ENCODE measurements at places on chromosomes 4 and X.

DNA sequence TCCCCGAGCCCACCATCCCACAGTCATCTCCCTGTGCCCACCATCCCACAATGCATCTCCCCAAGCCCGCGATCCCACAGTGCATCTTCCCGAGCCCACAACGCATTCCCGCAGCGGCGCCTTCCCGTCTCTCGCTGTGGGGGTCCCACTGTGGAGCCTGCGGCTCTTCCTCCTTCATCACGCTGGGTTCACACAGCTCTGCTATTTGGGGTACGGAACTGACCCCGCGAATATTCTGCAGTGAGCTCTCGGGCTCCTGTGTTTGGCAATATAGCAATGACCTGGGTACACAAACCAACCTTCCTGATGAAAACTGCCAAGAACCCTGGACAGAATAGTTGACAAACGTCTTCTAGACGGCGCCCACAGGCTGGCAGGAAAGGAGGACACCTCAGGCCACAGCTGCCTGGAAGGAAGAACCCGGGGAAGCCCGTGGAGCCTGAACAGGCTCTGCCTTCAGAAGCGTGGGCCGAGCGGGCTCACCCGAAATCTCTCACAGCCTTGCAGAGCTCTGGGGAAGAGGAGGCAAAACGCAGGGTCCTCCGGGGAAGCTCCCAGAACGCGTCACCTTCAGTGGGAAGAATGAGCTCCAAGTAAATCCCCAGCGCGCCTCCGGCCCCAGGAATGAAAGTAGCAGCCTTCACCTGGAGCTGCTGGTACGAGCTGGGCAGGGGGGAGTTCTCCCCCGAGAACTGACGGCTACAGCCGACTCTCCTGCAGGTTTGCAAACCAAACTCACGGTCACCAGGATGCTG lies 22.9 kb downstream of the PPP2R3B start:
- DNase-seq = no peak

GRCh38 chr4:25502115-25502514 lies 125.1 kb downstream of the ANAPC4 start:
- no peak for DNase-seq

DNA sequence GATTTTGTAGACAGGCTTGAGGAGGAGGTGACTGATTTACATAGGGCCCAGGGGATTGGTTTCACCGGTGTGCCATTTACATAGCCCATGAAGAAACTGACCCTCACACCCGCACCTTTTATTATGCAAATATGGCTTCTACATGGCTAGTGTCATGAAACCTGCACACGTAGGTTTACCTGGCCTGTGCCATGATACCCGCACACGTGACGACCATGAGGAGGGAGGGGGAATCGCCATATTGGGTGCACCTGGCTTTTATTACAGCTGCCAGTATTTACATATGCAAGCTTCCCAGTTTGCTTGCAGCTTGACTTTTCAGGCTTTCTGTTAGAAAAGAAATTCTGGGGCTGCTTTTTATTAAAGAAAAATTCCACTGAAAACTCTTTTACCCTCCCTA lies 359.7 kb downstream of the ADAM29 start:
- DNase-seq = no peak

- DNase-seq = no peak
Measured at GRCh38 chr4:156497486-156497885, 474.1 kb downstream of the PDGFC start.

DNA sequence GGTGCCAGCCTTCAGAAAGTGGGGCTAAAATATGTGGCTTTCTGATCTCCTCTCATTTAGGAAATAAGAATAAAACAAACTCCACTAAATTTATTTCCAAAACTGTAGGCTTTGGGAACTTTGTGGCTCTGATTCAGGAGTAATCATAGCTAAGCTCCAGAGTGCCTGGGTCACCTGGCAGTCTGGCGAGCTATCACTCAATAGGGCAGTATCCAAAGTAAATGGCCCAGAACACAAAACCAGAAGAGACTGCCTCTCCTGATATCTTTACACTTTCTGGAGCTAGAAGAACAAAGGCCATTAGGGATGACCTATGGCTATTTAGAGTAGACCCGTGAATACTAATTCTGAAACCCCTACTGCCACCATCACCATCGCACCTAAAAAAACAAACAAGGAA lies 17.0 kb upstream of the PPARGC1A start:
- no peak for DNase-seq

- DNase-seq = no peak
Measured at GRCh38 chr4:115973768-115974167, 860.3 kb upstream of the NDST4 start.

DNA sequence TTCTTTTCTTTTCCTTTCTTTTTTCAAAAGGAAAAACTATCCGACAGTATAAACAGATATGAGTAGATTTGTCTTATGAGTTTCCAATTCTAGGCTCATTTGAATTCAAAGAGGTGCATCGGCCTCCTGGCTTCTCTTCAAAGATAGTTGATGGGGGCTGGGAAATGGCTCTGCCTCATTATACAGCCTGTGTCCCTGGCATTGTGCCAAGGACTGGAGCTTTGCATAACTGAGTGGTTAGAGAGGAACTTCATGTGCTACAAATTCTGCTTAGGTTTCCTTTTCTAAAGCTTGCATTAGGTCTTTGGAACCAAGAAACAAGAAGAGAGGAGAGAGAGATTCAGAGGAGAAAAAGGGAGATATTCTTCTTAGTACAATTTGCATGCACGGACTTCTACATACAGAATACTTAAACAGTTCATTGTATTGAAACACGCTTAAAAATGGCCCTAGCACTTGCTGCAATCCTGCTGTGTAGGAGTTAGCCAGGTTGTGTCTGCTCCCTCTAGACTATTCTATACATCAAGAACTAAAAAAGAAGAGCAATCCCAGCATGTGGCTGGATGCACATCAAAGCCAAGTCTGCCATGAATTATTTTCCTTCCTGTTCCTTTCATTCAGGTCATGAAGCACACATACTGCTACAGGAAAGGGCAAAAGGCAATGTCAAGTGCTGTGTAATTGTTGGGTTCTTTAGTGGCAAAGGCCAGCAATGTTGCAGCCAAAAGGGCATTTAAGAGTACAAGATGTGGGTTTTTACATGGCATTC lies 70.9 kb downstream of the INTS12 start:
- no peak for DNase-seq

- DNase-seq = no peak
Measured at GRCh38 chr4:1043651-1044468, 32.4 kb downstream of the FGFRL1 start.

DNA sequence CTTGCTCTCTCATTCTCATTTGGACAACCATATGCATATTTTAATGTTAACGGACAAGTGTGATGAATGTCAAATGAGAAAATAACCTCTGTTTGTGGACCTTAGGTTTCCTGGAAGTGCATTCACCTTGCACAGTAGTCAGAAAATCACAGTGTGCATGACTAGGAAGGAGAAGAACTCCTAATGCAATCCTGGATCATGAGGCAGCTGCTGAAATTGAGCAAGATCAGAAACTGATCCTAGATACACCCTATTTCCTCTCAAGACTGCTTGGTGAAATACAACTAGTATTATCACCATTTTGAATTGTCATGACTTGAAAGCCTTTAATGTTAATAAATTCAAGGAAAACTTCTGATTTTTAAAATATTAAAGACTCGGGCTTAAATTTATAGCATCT lies 1148.9 kb downstream of the STIM2 start:
- DNase-seq = no peak

GRCh38 chr4:143700046-143700415 lies 444 bp downstream of the FREM3 start:
- no peak for DNase-seq

GRCh38 chrX:8242431-8243020 lies 71.5 kb upstream of the VCX2 start:
- DNase-seq = no peak

DNA sequence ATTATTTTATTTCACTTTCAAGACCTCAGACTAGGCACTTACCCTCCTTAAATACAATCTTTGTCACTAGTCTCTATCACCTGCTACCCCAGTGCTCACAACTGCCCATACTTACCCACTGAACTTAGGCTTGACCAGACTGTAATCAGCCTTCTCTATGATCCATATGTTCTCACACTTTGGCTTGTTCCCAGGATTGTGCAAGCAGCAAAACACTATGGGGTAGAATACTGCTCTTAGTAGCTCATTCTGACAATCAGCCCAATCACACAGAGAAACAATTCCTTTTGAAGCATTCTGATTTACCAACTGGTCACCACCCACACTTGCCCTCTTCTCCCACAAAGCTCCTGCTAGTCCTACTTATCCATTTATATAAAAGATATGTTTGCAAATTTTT lies 878.3 kb downstream of the FSTL5 start:
- no peak for DNase-seq

DNA sequence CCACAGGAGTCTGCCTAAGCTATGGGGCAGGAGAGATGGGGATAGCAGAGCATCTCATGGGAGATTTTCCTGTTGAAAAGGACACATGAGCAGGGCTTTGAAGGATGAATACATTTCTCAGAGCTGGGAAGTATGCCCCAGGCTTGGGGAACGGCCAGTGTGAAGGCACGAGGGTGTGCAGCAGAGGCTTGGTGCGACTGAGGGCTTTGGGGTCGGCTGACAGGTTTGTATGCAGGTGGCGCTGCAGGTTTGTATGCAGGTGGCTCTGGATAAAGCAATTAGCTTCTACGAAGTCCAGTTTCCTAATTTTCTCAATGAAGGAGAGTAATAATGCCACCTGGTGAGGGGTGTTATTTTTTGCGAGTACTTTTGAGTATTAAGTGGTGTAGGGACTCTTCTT lies 6.8 kb upstream of the KIAA0232 start:
- no peak for DNase-seq

DNA sequence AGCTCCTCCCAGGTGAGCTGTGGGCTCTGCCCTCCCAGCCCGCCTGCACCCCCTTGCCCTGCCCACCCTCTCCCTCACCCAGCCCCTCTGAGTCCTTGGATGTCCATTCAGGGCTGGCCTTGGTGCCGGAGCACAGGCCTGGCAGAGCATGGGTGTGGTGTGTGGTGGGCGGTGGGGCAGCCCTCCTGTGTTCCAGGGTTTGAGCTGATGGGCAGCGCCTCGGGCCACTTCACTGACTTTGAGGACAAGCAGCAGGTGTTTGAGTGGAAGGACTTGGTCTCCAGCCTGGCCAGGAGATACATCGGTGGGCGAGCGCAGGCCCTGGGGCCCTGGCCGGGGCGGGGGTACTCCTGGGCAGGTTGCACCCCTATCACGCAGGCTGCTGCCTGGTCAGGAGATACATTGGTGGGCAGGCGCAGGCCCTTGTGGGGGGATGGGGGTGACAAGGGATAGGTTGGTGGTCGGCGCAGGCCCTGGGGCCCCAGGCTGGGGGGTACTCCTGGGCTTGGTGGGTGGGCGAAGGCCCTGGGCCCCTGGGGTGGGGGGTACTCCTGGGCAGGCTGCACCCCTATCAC lies 7.6 kb upstream of the SLC26A1 start:
- DNase-seq = no peak

- no peak for DNase-seq
Measured at GRCh38 chr4:10118048-10119004, 1.7 kb upstream of the WDR1 start.

- no peak for DNase-seq
Measured at GRCh38 chr4:88939697-88940096, 117.3 kb downstream of the FAM13A start.

DNA sequence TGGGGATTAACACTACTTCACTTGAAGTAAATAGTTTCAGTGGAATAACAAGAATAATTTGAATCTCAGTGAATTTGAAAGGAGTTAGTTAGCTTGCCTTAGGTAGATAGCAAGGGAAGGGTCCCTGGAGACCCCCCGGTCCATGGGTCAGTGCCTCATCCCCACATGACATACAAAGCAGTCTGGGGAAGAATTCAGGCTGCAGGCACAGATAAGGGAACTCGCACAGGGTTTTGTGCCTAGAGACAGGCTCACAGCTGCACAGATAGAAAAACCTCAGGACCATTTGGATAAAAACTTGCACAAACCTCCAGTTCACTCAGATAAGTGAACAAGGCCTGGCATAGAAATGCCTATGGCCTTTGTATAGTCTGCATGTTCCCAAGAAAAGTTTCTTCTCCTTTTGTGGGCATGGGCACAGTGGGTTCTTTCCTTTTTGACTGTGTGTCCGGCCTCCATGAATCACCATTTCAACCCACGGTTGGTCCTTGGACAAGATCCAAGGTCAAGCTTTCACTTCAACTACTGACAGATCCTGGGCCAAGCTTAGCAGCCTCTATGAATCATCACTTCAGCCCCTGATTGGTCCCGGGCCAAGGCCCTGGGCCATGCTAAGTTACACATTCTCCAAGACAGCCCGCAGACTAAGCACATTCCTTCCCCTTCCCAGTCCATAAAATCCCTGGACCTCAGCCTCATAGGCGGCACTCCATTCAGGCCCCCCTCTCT lies 108.3 kb upstream of the KLHL4 start:
- no peak for DNase-seq

DNA sequence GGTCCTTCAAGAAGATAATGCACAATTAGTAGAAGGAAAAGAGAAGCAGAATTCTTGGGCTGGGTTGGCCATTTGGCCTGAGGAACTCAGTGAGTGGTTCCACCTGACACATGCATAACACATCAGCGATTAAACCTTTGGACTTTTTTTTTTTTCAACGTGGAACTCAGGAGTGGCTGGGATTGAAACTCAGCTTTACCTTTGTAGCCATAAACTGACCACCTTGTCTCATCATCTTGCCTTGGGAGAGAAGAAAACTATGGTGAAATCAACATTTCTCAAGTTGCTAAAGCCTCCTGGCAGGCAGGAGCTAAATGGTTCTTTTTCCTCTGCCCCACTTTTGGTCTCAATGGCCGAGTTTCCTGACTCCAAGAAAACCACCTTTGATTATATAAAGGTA lies 16.3 kb downstream of the PTTG2 start:
- no peak for DNase-seq

GRCh38 chr4:121183989-121184388 lies 19.9 kb upstream of the TNIP3 start:
- no peak for DNase-seq

DNA sequence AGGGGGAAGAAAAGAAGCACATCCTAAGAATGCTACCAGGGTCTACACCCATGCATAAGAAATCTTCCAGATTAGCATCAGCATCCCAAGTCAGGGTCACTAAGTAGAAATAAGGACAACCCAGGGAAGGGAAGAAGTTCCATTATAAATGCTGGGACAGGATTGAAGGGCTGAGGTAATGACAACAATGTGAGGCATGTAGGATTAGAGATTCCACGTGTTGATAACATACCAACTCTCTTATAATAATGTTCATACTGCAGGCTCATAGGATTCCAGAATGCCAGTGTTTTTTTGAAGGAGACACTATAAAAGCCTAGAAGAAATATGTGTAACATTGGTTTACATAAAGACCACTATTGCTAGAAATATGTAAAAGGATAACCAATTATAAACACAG lies 201.2 kb downstream of the MID1IP1 start:
- no peak for DNase-seq

DNA sequence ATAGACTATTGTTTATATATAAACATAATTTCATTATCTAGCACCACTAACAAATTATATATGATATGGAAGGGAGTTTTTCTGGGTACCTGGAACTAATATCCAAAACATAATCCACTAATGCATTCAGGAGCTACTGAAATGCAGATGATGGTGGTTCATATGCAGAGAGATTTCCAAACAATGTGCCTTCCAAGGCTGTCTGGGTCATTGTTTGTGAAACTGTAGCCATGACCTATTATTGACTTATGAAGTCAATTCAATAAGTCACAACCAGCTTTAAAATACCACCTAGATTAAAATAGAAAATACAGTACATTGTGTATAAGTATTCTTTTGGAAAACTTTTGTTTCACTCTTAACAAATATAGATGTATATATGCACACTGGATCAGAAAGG lies 237.0 kb upstream of the PRPS2 start:
- DNase-seq = no peak

- DNase-seq = no peak
Measured at GRCh38 chrX:154733066-154733425, 17.8 kb downstream of the GAB3 start.
